NCI-H1417 treated with DMSO at 0.1 percent for 48 hours (cell line): ENCODE measurements at places on chromosomes 2 and 18.

GRCh38 chr2:72689579-72690195, 136.1 kb downstream of the EXOC6B start:
- no peak for DNase-seq

DNA sequence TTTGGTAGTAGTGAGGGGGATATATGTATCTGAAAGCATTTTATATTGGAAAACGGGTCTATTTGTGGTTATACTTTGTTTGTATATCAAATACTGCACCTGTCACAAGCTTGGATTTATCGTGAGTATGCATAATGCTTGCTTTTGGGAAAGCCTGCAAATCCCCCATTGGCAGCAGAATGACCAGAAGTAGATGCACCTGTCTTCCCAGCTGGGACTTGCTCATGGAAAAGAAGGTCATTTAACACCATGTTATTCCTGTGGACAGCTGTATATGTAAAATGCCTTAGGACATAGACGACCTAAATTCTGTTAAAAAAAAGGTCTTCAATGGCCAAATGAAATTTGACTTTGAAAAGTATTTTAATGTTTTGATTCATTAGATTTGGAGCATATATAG, 599.4 kb downstream of the XIRP2 start:
- no peak for DNase-seq

DNA sequence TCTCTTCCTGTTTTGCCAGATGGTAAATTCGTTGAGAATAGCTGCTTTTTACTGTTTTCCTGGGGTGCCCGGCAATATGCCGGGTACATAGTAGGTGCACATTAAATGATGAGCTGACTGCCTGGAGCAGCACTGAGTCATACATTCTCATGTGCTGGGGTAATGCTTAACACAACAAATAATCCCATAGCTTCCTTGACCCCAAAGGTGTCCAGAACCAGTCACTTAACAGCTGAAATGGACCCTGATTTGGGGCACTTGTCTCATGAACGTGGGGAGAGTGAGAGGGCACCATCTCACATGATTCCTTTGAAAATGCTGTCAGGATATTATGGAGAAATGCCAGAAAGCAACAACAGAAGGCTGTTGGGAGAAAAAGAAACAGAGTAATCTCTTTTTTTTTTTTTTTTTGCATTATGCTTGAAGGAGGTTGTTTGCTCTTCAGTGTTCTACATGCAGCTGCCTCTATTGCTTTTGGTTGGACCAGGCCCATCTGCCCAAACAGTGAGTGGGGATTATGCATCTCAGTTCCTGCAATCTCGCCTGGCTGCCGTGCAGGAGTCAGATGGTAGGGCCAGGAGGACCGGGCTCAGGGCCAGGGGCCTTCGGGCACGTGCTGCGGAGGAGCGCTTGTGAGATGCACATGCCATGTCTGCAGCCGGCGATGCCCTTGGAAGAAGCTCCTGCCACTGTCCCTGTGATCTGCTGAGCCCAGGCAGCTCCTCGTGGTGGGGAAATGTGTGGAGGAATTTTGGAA, 162.1 kb downstream of the SH3RF3 start:
- DNase-seq, result no peak

GRCh38 chr18:46793565-46793964, 36.7 kb upstream of the ST8SIA5 start:
- DNase-seq, result no peak

GRCh38 chr2:196263181-196263747, 91.9 kb upstream of the STK17B start:
- DNase-seq, result no peak

- no peak for DNase-seq
These were observed 171.2 kb downstream of the ASB1 start for GRCh38 chr2:238597638-238598528.

DNA sequence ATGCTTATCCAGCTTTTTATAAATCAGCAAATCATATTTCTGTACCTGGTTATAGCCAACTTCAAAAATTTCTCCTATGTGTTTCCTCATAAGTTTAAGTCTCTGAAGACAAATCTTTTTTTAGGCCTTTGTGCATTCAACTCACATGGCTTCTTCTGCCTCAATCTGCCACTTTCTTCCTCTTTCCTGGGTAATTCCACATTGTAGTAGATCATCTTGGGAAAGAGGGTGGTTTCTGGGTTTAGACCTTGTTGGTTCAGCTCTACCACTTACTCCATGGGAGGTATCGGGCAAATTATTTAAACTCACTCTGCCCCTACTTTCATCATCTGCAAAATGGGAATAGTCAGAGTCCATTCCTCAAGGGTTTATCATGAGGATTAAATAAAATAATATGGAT, 707.0 kb upstream of the ZEB2 start:
- no peak for DNase-seq

GRCh38 chr2:35220461-35220860, 1135.1 kb upstream of the CRIM1 start:
- DNase-seq, result no peak

GRCh38 chr2:105443617-105444598, 45.1 kb upstream of the FHL2 start:
- DNase-seq, result no peak

GRCh38 chr2:215521031-215521430, 85.2 kb upstream of the FN1 start:
- no peak for DNase-seq

DNA sequence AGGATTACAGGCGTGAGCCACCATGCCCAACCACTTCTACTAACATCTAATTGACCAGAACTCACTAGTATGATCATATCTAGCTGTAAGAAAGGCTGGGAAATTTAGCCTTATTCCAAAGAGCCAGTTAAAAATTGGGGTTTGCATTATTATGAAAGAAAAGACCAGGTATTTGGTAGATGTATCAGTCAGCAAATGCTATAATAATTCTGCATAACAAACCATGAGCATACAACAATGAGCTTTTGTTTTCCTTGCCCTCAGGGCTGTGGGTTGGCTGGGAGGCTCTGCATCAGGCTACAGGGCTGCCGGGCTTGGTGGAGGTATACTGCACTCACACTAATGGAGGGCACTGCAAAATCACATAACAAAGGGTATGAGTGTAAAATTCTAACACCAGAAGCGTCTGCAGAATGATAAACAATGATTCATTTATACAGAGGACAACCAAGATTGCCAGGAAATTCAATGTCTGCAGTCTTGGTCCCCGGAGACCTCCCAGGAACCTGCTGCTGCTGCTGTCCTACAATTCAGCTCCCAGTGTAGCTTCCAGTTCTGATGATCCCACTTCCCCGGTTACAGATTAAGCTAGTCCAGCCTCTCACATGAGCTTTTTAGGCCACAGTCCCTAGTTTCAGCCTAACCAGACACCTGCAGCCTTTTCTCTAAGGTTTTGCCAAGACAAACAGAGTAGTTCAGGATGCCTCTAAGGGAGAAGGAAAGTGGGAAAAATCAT, 32.2 kb upstream of the ST3GAL5 start:
- no peak for DNase-seq

GRCh38 chr2:189541591-189541990, 39.0 kb downstream of the SLC40A1 start:
- no peak for DNase-seq

- no peak for DNase-seq
These were observed 1.2 kb upstream of the DES start for GRCh38 chr2:219416938-219417337.

GRCh38 chr2:190705280-190705679, 56.4 kb downstream of the NAB1 start:
- no peak for DNase-seq

GRCh38 chr2:240413813-240414429, 21.5 kb upstream of the GPC1 start:
- DNase-seq, result no peak

DNA sequence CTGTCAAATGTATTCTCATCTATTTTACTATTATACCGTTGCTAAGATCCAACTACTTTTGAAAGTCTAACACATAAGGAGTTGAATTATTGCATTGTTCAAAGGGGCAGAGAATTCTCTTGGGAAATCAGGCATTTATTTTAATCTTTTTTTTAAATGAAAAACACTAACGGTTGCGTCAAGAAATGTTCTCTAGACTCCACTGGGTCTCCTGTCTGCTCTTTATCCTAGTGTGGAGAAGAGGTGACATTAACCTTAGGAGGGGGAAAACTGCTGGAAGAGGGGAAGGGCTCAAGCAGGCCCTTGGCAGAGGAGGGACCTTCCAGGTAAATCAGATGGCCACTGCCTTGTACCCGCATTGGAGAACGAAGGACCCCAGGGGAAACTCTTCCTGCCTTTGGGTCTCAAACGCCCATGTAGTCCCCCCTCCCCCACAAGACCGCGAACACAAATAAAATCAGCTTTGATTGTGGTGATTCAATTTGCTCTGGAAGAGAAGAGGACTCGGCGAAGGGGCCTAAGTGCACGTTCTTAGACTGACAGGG, 1.1 kb upstream of the APCDD1 start:
- no peak for DNase-seq

DNA sequence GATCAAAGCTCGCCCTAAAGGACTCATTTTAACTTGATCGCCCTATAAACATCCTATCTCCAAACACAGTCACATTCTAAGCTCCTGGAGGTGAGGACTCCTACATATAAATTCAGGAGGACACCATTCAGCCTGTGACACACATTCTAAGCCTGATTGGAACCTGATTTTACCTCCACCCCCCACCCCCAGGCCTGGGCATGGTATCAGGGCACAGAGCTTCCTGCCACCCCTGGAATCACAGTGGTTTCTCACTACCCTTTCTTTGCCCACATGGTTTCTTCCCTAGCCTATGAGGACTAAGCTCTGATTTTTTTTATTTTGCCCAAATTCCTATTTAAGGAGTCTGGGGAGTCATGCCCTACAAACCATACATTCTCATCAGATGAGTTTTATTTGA, 428.1 kb upstream of the ID2 start:
- DNase-seq, result no peak

DNA sequence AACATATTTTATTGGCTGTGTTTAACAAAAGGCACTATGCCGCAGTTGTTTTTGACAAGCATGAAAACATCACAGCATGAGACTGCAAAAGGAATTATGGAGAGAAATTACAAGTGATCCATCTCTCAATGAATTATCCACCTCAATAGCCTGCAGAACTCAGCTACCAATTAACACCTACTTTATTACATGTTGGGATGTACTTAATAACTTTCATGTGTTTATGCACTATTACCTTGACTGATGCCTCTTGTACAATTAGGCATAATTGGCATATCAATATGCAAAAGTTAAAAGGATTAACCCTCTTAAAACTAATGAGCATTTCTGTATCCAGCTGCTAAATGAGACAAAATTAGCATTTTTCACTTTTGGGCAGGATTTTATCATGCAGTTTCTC, 27.8 kb downstream of the ARHGAP15 start:
- peak; percentile 51 for DNase-seq

DNA sequence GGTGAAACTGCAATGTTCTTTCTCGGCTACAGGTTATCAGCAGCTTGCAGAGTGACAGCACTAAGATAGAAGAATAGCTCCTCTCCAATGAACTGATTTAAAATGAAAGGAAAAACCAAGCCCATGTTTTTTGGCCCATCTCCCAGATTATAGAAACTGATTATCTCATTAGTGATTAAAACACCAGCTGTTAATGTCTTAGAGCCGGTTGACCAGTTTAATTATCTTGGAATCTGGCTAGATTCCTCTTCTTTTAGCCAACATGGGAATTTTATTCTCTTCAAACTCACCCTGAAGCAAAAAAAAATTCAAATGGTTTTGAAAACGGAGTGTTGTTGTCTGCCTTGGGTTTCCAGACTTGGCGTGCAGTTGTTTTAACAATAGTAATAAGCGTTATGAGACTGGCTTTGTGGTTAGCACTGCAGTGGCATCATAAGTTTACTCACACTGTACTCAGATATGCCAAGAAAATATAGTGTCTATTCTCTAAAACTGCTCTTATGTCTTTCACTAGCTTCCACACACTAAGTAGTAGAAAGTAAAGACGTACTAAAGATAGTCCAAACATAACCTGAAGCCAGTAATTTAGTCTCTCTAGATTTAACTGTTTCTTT, 665.3 kb downstream of the STK39 start:
- DNase-seq, result no peak

GRCh38 chr2:152058655-152059054, 40.2 kb downstream of the CACNB4 start:
- DNase-seq, result no peak

DNA sequence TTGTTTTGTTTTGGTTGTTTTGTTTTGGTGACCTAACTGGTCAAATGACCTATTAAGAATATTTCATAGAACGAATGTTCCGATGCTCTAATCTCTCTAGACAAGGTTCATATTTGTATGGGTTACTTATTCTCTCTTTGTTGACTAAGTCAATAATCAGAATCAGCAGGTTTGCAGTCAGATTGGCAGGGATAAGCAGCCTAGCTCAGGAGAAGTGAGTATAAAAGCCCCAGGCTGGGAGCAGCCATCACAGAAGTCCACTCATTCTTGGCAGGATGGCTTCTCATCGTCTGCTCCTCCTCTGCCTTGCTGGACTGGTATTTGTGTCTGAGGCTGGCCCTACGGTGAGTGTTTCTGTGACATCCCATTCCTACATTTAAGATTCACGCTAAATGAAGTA, at the start of gene TTR:
Gene TTR, plus strand, starts transcription at position 250 of the 400 bp plus-strand sequence. Its CDS starts 26 bp downstream, at position 276.
- DNase-seq, result no peak

- no peak for DNase-seq
These were observed 286.0 kb downstream of the TRIB2 start for GRCh38 chr2:13002536-13003331.
